Smooth muscle cell of the umbilical artery (primary cell): ENCODE measurements at places on chromosomes 3 and 15. TPM values are rescaled to one million over a fixed set of nuclear protein-coding genes. Genes with fewer than 3 reads are reported as not detected.

FXR1 gene
- 158 and 231 TPM in 2 replicates for total RNA-seq

RAB8B gene
- total RNA-seq = 40.4 and 57.7 TPM in 2 replicates

USP8 gene
- 57.0 and 63.2 TPM in 2 replicates for total RNA-seq

IGF1R gene
- 30.6 and 59.5 TPM in 2 replicates for total RNA-seq

IL17RE gene
- total RNA-seq = under 0.01 and 0.23 TPM in 2 replicates

PARP15 gene
- total RNA-seq = under 0.01 and 0.18 TPM in 2 replicates

RAD51 gene
- 0.30 and 4.8 TPM in 2 replicates for total RNA-seq

PLAAT1 gene
- total RNA-seq = 0.23 and 1.8 TPM in 2 replicates
